M059J (cell line): ENCODE measurements at places on chromosomes 12 and 14. TPM values are rescaled to one million over a fixed set of nuclear protein-coding genes. Genes with fewer than 3 reads are reported as not detected.

The SP1 gene
- 26.2 and 41.5 TPM in 2 replicates for total RNA-seq

The CFAP251 gene
- 1.1 and 1.2 TPM in 2 replicates for total RNA-seq

The KLRC1 gene
- total RNA-seq, result not detected in 2 replicates

The RFX4 gene
- total RNA-seq, result not detected in 2 replicates

The CGRRF1 gene
- 13.0 and 13.9 TPM in 2 replicates for total RNA-seq

The TAS2R20 gene
- 0.07 TPM in 1 of 2 replicates, not detected in the other for total RNA-seq

The TMPRSS12 gene
- not detected in 2 replicates for total RNA-seq

The CYP46A1 gene
- 0.02 TPM in 1 of 2 replicates, not detected in the other for total RNA-seq

The KLRC2 gene
- total RNA-seq, result not detected in 2 replicates

The FSCB gene
- total RNA-seq, result not detected in 2 replicates
